Adipocyte (in vitro differentiated cells): ENCODE measurements at places on chromosomes 3 and 15.
A peak's percentile ranks its signal among the peaks of the same experiment; 100 is the strongest.

DNA sequence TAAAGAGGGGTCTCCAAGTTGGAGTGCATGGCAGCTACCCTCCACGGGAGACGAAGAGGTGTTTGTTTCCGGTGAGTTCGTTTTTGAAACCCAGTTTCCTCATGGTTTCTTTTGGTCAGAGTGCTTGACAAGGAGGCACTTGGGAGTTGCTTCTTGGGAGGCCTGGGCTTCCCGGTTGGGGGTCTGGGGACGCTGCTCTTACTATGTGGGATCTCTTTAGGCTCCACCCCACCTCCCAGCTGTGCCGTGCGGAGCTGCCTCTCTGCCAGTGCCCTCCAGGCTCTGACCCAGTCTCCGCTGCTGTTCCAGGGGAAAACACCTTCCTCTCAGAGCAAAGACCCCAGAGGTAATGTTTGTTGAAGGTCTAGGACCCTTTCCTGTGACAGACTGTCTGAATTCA lies 29.6 kb downstream of the KIF7 start:
- no peak for DNase-seq

DNA sequence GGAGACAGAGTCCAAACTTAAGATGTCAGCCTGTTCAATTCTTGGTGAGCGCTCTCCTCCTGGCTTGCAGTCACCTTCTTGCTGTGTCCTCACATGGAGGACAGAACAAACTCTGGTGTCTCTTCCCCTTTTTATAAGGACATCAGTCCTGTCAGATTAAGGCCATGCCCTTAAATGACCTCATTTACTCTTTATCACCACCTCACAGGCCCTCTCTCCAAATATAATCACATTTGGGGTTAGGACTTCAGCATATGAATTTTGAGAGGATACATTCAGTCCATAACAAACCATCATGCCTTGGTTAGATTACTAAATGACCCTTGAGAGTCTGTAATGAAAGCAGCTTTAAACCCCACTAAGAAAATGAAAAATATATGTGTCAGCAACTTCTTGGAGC lies 175.2 kb downstream of the TAFA4 start:
- DNase-seq: no peak

GRCh38 chr3:143753006-143753405 lies 95.3 kb downstream of the SLC9A9 start:
- peak; percentile 8 for DNase-seq

DNA sequence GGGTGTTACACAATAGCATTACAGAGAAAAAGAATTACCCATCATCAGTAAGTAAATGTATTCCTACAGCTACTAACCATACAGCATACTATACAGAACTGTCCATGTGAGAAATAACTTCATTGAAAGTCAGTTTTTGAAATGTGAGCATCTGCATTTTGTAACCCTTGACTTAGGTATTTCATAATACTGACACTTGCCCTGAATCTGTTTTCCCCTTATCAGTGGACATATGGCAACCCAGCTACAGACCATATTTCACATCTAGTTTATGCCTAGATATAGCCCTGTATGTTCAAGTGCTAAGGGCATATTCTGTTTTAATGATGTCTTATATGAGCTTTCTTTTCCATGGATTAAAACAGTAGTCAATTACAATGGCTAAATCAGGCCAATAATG lies 297.6 kb downstream of the TBC1D5 start:
- DNase-seq: no peak

DNA sequence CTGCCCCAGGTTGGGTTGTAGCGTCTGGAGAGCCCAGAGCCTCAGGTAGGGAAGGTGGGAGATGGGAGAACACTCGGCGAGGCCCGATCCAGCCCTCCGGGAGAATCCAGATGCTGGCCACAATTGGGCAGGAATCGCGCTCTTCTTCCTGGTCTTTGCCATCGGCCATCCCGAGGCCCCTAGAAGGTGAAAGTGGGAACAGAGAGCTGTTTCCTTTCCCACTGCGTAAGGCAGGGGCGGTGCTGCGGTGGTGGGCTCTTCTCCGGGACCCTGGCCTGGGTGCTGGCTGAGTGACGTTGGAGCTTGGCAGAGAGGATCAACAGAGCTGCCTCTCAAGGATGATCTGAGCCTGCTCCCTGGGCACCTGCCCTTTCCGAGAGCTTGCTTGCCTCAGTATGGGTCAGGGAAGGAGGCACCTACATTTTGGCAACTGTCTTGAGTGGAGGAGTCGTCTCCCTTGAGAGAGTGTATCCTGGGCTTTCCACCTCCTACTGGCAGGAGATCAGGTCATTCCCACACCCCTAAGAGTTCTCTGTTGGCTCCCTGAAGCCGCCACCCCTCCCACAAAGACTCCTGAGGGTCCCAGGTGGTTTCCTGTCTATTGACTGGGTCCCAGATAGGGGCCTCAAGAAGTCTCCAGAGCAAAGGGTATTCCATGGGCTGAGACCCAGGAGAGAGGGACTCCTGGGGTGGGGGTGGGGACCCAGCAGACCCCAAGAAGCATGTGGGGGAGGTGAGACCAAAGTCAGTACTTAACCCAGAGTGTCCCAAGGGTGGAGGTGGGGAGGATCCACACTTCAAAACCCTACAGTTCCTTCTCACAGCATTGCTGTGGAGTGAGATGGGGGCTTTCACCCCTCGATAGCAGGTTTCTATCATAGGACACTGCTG lies 1.6 kb downstream of the C15orf39 start:
- peak; percentile 45 for DNase-seq

GRCh38 chr3:14921811-14922705 lies 25.3 kb upstream of the NR2C2 start:
- no peak for DNase-seq

DNA sequence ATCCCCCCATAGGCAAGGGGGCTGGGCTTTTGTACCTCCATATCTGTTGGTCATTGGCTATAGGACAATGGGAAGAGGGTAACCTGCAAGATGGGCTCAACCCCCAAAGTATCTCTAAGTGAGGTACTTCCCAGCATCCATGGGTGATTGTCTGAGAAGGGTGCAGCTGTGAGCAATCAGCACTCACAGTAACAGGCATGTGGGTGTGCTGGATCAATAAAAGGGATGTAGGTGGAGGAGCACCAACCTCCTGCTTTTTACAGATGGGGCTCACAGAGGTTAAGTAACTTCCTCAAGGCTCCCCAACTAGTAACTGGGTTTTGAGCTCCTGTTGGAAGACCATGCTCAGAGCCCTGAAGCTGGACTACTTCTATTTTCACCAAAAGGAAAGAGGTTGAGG lies 26.4 kb upstream of the FAM107A start:
- no peak for DNase-seq

- DNase-seq: no peak
These were observed 183.5 kb downstream of the RYR3 start for GRCh38 chr15:33494306-33494705.

- DNase-seq: no peak
These were observed 140.7 kb upstream of the ARPP21 start for GRCh38 chr3:35498506-35499210.

DNA sequence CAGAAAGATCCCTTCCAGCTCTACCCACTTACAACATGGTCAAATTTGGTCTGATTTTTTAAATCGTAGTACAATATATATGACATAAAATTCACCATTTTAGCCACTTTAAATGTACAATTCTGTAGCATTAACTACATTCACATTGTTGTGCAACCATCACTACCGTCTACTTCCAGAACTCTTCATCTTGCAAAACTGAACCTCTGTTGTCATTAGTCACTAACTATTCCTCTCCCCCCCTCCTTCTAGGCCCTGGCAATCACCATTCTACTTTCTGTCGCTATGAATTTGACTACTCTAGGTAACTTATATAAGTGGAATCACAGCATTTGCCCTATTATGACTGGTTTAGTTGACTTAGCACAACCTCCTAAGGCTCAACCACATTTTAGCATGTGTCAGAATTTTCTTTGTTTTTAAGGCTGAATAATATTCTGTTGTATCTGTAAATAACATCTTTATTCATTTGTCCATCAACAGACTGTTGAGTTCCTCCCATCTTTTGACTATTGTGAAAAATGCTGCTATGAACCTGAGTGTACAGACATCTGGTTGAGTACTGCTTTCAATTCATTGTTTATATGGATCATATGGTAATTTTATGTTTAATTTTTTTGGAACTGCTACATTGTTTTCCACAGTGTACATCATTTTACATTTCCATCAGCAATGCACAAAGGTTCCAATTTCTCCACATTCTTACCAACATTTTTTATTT lies 35.5 kb upstream of the CCR2 start:
- no peak for DNase-seq

GRCh38 chr15:25186411-25186810 lies 231.6 kb downstream of the SNRPN start:
- no peak for DNase-seq
